ENCODE measurements at places on chromosomes 1 and 21.

- DNase-seq, result no peak
Observed at GRCh38 chr1:83838573-83838972, 160.4 kb downstream of the TTLL7 start.

DNA sequence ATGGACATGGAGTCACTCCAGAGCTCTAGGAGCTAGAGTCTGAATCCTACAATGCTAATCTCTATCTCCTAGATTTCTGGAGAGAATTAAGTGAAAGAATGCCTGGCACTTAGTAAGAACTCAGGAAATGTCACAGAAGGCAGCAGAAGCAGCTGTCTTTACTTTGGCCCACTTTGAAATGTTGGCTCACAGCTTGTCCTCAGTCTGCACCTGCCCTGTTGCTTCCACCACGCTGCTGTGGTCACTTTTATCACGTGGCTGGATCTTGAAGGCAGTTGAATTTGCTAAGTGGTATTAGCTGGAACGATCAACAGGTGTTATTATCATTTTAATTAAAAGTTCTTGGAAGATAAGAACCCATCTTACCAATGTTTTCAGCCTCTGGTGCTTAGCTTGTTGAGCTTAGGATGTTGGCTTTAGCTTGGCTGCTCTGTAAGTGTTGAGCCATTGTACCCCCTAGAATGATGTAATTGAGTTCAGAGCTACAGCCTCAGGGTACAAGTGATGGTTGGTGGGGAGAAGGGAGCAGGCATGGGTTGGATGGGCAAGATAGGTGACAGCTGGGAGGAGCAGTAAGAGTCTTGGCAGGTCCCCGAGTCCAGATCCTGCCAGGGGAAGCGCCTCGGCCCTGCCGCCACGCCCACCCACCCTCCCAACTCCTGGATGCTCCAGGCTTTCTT is 41.9 kb upstream of the EPS8L3 start:
- no peak for DNase-seq

GRCh38 chr1:94100785-94101612 is 19.9 kb downstream of the ABCA4 start:
- no peak for DNase-seq

DNA sequence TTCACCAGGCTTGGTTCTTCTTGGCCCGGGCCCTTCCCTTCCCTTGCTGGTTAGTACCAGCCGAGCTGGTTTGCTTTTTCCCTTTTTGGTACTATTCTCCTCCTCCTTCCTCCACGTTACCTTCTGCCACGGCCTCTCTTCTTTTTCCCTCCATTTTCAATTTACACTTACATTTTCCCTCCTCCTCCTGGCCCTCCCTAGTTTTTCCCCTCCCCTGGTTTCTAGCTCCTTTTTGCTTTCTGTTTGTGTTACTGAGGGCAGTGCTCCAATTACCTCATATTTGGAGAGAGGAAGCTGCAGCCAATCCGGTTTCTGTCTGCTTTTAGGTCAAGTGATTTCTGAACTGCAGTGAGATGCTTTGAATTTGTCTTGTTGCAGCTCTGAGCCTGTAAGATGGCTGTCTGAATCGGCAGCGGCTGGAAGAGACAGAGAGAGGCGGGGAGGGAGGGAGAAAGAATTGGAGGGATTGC is 63.7 kb downstream of the MACF1 start:
- no peak for DNase-seq

- DNase-seq, result no peak
Observed at GRCh38 chr1:2969845-2970291, 51.4 kb upstream of the ACTRT2 start.

DNA sequence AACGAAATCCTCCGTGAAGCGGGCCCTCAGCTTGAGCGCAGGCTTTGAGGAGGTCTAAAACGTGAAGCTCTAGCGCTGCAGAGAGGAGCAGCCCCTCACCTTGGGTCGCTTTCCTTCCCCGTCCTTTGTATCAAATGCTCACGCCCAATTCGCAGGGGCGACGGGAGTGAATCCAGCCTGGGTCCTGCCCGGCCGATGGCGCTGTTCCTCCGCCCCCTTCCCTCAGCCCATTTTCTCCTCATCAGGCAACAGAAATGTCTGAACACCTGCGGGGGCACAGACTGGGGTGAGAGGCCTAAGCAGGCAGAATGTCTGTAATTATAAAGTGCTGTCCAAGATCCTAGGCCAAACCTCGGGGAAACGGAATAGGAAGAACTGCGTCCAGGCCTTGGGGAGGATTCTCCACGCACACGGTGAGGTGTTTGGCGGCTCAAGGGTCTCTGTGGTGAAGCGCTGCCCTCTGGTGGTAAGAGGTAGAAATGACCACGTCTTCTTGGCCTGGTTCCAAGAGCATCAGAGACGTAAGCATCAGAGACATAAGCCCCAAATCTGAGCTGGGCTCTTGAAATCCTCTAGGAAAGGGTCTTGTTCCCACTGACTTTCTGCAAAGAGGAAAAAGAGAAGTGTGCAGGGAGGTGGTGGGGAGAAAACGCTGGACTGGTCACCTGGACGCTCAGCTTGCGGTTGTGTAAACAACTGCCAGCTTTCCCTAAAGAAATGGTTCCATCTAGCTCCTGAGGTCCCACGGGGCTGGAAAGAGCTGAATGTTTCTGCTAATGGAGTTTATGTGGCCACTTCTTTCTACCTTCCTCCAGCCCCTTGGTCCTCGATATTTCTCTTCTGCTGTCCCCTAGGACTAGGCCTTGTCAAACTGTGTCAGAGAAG is 92.1 kb upstream of the CD53 start:
- peak; percentile 35 for DNase-seq

DNA sequence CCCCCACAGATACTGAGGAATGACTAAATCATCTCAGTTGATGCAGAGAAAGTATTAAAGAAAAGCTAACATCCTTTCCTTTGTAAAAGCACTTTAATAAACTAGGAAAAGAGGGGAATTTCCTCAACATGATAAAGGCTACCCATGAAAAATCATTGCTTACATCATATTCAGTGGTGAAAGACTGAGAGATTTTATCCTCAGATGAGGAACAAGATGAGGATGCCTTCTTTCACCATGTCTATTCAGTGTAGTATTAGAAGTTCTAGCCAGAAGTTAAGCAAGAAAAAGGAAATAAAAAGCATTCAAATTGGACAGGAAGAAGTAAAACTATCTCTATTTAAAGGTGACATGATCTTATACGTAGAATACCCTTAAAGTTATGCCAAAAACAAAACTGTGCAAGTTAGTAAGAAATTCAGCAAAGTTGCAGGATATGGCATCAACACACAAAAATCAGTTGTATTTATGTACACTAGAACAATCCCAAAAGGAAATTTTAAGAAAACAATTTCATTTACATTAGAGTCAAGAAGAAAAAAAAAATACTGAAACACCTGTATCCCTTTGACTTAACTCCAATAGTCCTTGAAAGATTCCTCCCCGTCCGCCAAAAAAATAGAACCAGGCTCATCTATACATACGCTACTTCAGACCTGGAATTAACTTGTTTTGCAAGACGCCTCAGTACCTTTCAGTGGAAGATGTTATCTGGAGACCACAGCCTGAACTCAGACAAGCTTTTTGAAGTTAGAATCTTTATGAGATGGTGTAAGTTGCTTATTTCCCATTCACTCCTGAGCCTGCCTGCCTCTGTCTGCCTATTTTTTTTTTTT is 17.5 kb downstream of the ZMYM4 start:
- no peak for DNase-seq

DNA sequence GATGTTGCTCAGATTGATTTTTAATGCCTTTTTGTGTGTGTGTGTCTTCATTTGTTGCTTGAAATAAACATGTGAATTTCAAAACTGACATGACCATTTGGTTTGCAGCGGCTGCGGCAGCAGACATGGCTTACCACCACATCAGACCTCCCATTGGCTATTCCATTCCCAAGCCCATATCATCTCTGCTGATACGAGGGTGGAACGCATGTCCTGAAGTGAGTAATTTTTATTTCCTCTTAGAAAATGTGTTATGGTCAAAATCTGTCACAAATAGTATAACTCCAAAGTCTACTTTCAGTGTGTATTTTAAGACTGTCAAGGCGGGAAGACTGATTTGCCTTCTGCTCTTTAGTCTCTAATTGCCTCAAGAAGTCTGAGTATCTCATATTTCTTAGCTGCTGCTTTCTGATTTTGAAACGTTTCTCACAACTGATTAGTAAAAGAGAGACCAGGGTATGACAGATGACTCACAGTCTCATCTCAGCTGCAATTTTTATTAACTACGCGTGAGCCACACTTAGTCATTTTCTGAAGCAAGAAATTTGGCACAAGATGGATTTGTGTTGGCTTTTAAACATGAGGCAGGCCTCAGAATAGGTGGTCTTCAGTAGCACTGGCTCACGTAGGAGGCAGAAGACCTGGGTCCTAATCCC is 49.0 kb downstream of the LRRC53 start:
- DNase-seq, result no peak

GRCh38 chr1:36034692-36035091 is 49.2 kb upstream of the TEKT2 start:
- no peak for DNase-seq

GRCh38 chr1:214296860-214297745 is 16.1 kb downstream of the SMYD2 start:
- DNase-seq, result no peak

DNA sequence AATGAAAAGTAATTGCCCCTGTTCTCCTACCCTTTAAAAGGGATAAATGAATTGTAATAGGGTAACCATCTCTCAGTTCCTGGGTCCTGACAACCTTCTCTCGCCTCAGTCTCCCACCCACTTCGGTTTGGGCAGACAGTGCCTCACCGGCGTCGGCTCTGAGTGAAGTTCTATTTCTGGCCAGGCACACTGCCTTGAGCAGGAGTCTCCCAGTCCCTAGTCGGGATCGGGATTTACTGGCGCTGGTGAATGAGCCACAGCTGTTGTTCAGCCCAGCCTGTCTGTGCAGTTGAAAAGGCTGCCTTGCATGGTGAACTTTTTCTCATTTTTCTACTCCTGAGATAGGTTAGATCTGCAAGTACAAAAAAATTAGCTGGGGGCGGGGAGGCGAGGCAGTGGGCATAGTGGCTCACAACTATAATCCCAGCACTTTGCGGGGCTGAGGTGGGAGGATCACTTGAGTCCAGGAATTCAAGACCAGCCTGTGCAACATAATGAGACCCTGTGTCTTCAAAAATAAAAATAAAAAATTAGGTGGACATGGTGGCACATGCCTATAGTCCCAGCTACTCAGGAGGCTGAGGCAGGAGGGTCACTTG is 7.4 kb downstream of the PLEKHM2 start:
- DNase-seq, result no peak

GRCh38 chr1:1603671-1604373 is 3.9 kb upstream of the FNDC10 start:
- DNase-seq, result no peak

GRCh38 chr21:35238119-35238518 is 189.0 kb upstream of the RUNX1 start:
- no peak for DNase-seq

- DNase-seq, result no peak
Observed at GRCh38 chr1:109441069-109441468, 14.8 kb upstream of the PSMA5 start.

GRCh38 chr1:66575739-66576138 is 41.8 kb downstream of the SGIP1 start:
- no peak for DNase-seq

DNA sequence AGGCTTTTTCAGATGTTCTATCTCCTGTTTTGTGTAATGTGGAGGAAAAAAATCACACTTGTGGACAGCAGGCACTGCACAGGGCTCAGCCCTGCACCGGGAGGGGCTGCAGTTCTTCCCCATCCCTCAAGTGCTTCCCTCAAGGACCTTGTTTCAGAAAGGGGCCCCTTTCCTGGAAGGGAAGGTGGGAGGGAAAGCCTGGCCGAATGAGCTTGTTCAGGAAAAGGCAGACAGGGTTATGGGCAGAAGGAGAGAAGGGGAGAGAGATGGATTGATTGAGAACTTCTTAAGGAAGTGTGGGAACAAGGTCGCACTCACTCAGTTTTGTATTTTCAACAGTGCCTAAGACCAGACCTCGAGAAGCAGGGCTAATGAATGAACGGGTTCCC is 41.2 kb downstream of the OLFML2B start:
- no peak for DNase-seq

- no peak for DNase-seq
Observed at GRCh38 chr1:63463248-63463647, 59.8 kb downstream of the ITGB3BP start.

DNA sequence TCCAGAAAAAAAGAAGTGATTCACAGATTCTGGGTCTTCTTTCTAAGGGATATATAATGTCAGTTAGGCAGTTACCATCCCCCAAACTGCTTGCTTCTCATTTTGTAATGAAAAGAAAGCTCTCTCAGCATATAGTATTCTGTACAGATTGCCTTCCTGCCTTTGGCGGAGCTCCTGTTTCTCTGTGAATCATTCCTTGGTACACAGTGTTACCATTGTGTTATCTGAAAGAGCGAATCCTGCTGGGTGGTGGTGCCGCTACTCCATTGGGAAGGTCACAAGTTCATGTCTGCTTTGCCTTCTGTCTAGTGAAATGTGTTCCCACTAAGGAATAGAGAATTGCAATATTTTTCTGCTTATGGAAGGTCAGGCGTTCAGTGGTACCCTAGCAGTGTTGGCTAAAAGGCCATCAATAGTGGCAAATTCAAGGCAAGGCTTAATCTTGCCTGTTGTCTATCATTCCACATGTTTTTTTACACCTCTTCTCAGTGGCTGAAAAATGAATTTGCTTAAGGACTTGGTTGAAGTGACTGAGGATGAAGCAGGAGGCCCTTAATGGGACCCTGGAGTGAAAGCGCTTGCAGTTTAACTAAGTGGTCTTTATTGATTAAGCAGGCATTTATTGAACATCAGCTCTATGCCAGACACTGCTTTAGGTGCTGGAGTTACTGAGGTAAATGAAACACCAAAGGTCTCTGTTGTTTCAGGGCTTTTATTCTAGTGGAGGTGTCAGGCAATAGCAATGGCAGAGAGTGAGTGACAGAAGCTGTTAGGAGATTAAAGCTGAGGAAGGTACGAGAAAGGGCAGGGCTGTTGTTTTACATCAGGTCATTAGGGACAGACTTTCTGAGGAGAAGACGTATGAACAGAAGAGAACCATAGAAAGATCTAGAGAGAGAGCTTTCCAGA is 186.7 kb downstream of the PDE4B start:
- DNase-seq, result no peak

DNA sequence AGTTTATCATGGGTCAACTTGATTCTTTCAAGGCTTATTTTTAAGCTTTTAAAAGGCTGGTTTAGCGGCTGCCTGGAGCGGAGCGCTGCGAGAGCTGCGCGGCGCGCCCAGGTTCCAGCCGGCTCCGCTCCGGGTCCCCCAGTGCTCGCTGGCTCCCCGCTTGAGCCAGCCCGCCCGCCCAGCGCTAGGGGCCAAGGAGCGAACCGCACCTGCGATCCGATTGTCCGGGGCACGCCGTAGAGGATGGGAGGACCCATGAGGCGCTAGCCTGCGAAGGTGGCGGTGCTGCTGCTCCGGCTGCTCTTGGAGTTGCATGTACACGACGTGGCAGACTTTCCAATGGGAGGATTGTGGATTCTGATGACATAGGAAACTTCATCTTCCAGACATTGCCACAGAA is 9.9 kb upstream of the CFHR4 start:
- DNase-seq, result no peak

- DNase-seq, result no peak
Observed at GRCh38 chr1:10832703-10833102, 36.3 kb upstream of the CASZ1 start.

All from stimulated activated CD8-positive, alpha-beta memory T cell treated with anti-CD3 and anti-CD28 coated beads, Interleukin-7, amount 100 ng/mL, for 1 hour (primary cell).